ENCODE measurements at places on chromosomes 7 and 10.

DNA sequence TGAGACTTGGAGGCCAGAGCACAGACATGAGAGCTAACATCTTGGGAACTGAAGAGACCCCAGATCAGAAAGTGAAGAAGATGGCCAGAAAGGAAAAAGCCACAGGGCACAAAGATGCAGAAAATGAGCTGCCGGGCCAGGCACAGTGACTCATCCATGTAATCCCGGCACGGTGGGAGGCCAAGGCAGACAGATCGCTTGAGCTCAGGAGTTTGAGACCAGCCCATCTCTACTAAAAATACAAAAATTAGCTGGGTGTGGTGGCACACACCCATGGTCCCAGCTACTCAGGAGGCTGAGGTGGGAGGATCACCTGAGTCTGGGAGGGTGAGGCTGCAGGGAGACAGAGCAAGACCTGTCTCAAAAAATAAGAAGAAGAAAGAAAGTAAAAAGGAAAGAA lies 81.4 kb upstream of the MGMT start:
- DNase-seq: no peak

- no peak for DNase-seq
Measured at GRCh38 chr10:101906586-101907183, 63.1 kb upstream of the KCNIP2 start.

DNA sequence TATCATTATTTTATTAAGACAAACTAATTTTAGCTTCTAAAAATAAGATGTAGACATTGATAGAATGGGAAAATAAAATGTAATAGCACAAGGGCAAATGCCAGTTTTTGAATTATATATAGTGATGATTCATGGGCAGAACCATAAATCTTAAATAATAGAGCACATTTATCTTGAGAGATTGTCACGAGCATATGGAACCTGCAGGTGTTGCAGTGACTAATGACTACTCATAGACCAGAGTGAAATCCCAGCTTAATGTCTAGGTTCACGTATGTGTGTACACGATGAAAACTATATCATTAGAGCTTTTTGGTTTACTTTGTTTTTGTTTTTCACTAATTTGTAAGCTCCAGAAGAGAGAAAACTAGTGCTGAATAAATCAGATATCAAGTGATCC lies 150.2 kb upstream of the CACNA2D1 start:
- DNase-seq: no peak

DNA sequence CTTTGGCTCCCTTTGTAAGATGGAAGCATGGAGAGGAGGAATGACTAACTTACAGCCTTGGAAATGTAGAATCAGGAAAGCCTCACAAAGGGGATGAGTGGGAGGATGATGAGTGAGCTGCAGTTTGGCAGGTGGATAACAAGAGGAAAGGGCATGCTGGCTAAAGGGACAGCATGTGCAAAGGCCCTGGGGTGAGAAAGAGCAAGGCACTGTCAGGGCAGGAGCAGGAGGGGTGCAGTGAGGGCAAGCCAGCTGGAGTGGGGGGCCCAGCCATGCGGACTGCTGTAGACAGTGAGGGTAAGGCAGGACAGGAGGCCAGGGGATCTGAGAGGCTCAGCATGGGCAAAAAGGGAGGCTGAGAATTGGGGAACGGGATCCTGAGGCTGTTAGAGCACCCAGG lies 20.5 kb downstream of the TLL2 start:
- no peak for DNase-seq

DNA sequence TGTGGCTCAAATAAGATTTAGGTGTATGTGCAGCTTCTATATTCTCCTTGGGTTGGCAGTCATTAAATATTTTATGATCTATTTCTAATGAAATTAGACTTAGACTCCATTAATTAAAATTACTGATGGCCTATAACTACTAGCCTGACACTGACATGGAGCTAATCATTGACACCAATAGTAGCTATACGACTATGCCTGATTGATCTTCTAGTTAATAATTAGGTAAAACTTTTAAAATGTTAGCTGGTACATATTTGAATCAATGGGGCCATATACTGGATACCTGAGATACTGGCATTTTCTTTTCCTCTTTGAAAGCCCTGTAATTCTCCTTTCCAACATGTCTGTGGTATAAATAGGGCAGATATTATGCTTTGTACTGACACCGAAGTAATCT lies 14.4 kb downstream of the WEE2 start:
- no peak for DNase-seq

GRCh38 chr10:9294132-9294663 lies 1239.7 kb downstream of the GATA3 start:
- DNase-seq: no peak

- no peak for DNase-seq
Measured at GRCh38 chr10:74598891-74599566, 227.4 kb upstream of the KAT6B start.

- DNase-seq: no peak
Measured at GRCh38 chr7:42338916-42339540, 102.0 kb upstream of the GLI3 start.

GRCh38 chr10:24575481-24576002 lies 148.1 kb downstream of the ARHGAP21 start:
- DNase-seq: no peak

GRCh38 chr7:82039621-82040020 lies 269.8 kb upstream of the HGF start:
- DNase-seq: no peak

DNA sequence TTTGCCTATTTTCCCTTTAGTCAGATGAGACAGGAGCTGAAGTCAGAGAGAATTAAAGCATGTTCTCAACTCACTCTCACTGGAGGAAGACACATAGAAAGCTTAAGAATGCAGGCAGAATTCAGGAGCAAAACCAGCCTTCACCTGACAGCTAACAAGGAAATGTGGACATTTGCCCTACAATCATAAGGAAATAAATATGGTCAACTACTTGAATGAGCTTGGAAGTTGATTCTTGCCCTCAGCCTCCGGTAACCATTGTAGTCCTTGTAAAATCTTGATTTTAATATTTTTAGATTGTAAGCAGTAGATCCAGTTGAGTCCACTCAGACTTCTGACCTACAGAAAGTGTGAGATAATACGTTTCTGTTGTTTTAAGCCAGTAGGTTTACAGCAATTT lies 752.5 kb upstream of the ZWINT start:
- no peak for DNase-seq

GRCh38 chr10:44832595-44833390 lies 78.3 kb upstream of the TMEM72 start:
- DNase-seq: no peak

DNA sequence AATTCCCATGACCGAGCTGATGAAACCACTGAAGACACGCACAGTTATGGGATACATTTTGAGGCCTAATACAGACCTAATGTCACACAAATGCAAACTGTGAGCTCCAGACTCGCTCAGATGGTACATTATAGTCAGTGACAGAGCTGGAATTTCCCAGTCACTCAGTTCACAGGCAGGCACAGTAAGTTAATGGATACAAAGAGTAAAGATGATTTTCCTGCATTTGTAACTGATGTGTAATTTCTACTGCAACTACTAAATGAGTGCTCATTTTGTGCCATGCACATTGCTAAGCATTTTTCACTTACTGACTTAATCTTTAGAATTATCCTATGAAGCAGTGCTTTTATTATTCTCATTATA lies 56.5 kb downstream of the ENO4 start:
- no peak for DNase-seq

- DNase-seq: no peak
Measured at GRCh38 chr7:77479536-77480088, 57.5 kb upstream of the PTPN12 start.

GRCh38 chr7:131300572-131301466 lies 26.9 kb upstream of the MKLN1 start:
- DNase-seq: no peak

DNA sequence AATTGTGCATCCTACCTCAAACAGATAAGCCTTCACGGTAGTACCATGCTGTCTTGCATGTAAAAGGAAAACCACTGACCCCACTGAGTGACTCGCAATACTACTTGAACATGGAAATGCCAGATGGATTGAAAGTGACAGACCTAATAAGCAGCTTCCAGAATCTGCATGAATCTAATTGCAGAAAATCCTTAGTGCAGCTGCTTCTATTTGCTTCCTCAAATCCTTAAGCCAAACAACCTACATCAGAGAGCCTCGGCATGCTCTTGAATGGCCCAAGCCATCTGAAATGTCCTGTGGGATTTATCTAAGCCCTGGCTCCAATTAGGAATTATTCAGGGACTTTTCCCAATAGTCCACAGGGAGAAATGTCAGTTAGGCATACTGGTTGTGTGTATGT lies 509.5 kb upstream of the CELF2 start:
- DNase-seq: no peak

DNA sequence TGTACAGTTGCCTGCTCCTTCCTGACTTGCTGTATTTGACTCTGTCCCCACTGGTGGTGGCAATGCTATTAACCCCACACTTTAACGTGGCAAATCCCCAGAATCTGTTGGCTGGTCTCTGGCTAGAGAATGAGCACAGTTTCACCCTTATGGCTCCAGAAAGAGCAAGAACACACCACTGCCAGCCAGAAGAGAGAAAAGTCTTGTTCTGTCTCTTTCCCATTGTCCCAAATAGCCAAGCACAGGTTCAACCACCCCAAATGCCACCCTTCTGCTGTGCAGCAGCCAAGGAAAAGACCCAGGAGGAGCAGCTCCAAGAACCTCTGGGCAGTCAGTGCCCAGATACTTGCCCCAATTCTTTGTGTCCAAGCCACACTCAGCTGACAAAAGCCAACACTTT lies 11.3 kb downstream of the SLC16A9 start:
- no peak for DNase-seq

DNA sequence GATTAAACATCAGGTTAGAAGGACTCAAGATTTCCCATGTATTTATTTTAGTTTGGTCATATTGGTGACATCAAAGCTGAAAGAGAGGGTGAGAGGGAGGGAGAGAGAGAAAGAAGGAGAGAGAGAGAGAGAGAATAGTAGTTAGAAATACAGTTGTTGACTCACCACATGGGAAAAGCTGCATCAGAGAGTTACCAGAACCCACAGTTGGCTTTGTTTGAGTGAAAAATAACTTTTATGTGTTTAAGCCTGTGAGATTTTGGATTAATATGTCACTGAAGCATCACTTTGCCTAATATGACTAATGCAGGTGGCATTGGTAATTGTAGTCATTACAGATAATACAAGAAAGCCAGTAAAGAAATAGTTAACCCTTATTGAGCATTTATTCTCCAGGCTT lies 303.9 kb downstream of the REEP3 start:
- DNase-seq: no peak

DNA sequence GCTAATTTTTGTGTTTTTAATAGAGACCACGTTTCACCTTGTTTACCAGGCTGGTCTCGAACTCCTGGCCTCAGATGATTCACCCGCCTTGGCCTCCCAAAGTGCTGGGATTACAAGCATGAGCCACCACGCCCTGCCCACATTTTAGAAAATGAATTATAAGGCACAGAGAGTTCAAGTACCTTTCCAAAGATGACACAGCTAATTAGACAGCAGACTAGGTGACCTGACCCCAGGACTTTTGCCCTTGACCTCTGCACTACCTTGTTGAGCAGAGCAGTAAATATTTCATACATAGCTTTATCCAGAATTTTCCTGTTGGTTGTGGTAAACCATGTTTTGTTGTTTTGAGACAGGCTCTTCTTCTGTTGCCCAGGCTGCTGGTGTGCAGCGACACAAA lies 131.3 kb upstream of the KCTD7 start:
- DNase-seq: no peak

DNA sequence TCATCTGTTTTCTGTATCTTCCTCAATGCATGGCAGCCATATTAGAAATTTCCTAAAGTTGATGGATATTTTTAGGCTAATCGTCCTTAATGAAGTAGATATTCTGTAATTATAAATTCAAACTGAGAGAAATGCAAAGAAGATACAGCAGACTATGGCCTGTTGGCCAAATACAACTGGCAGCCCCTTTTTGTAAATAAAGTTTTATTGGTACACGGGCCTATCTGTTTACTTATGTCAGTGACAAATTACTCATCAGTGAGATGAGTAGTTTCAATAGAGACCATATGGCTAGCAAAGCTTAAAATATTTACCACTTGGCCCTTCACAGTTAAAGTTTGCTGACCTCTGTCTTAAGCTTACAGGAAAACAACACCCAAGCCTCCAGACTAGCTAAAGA lies 112.3 kb downstream of the HTR7 start:
- no peak for DNase-seq

GRCh38 chr7:74039337-74039736 lies 11.4 kb downstream of the ELN start:
- DNase-seq: no peak

- peak; percentile 96 for DNase-seq
Measured at GRCh38 chr10:22320591-22321155, at the start of gene BMI1. BMI1 (plus strand) TSS chr10:22321099; CDS start chr10:22326450, 5,351 bp downstream.

DNA sequence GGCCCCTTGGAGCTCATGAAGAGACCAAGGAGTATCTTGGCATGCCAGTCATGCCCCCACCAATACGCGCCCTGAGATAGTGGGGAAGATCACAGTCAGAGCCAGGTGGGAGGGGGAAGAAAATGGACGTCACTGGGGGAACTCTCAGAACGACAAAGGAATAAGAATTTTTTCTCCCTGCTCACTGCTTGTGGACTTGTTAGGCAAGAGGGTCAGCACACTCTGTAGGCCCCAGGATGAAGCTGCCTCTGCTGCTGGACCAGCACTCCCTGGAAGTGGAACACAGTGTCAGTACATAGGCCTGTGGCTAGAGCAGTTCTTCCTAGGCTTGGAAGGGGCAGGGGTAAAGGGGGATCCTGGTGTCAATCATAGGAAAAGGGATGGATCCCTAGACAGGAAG lies 46.5 kb downstream of the DRGX start:
- DNase-seq: no peak

GRCh38 chr10:73840056-73840402 lies 28.6 kb upstream of the NDST2 start:
- DNase-seq: no peak

GRCh38 chr7:552868-553635 lies 33.4 kb upstream of the PDGFA start:
- DNase-seq: no peak

DNA sequence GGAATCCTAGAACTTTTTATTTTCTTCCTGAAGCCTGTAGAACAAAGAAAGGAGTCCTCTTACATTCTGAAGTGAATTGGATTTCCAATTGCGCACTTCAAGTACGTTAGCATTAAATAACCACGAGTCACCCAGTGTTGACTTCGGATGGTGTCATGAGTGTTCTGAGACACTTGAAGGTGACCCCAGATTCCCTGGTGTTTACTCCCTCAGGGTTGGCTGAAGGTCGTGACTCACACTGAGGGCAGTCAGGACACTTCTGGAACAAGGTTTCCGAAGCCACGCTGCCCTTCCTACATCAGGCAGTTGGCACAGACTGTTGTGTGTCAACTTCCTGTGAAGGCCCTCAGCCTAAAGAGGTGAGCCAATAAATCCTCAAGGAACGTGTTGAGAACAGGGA lies 186.6 kb upstream of the CELF2 start:
- DNase-seq: no peak

- DNase-seq: no peak
Measured at GRCh38 chr10:29603223-29603896, 31.4 kb downstream of the SVIL start.

GRCh38 chr7:12458520-12459131 lies 55.0 kb upstream of the VWDE start:
- no peak for DNase-seq

GRCh38 chr10:1677307-1677939 lies 59.9 kb downstream of the ADARB2 start:
- no peak for DNase-seq
